ENCODE measurements at places on chromosomes 4 and X.

- peak; percentile 55 for DNase-seq
Observed at GRCh38 chr4:150297861-150298474, 219.7 kb downstream of the DCLK2 start.

- DNase-seq = no peak
Observed at GRCh38 chrX:104668550-104668949, 102.6 kb downstream of the IL1RAPL2 start.

DNA sequence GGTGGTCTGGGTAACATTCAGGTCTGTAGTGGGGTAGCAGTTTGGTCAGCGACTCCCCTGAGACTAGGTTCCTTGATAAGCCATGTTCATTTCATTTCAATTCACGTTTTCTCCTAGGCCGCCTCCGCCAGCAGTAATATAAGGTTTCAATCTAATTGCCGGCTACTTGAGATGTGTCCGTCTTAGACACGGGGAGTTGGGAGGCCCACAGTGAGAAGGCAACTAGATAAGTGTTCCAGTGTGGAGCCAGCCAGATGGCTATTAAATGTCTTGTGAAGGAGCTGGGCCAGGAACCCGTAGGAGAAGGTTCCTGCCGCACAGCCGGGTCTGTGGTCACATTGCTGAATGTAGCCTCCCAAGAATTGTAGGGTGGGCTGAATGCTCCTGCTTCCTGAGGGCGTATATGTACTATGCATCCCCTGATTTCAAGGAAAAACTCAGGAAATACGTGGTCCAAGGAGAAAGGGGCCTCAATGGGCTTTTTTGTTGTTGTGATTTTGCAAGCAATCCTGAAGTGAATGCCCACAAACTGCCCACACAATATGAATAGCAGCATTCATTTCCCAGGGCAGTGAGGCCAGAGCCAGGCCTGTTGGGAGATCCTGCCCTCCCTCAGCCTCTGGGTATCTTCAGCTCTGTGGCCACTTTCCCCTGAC is 220.6 kb upstream of the RPL34 start:
- DNase-seq = no peak

DNA sequence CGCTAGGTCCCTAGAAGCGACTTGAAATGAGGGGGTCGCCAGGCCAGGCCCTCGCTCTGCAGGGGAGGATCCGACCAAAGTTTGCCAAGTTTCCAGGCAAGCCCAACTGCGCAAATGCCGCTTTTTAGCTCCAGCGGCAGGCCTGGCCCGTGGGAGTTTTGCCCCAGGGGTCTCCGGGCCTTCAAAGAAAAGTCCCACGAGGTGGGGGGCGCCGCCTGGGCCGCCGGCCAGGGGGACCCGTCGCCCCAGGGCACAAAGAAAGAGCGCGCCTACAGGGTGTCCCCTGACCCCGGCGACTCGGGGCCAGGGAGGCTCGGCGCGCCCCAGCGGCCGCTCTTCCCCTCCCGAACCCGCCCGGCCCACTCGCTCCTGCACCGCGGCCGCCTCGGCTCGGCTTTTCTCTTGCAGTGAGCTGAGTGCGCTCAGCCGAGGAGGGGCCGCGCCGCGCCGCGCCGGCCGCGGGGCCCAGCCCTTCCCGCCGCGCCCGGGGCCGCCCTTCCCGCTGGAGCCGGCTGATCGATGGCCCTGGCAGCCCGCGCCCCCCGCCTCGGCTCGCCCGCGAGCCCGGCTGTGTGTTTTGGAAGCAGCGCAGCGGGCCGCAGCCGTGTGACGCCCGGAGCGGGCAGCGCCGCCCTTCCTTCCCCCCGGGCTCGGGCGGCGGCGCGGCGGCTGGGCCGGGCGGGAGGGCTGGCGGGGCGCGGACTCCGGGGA is 754 bp upstream of the KLF3 start:
- DNase-seq = no peak

DNA sequence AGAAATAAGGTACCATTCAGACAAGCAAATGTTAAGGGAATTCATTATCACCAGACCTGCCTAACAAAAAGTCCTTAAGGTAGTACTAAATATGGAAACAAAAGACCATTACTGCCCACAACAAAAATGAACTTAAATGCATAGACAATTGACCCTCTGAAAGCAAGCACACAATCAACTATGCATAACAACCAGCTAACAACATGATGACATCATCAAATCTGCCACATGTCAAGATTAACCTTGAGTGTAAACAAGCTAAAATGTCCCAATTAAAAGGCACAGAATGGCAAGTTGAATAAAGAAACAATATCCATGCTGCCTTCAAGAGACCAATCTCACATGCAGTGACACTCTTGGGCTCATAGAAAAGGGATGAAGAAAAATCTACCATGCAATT is 160.7 kb upstream of the CPXCR1 start:
- DNase-seq = no peak

DNA sequence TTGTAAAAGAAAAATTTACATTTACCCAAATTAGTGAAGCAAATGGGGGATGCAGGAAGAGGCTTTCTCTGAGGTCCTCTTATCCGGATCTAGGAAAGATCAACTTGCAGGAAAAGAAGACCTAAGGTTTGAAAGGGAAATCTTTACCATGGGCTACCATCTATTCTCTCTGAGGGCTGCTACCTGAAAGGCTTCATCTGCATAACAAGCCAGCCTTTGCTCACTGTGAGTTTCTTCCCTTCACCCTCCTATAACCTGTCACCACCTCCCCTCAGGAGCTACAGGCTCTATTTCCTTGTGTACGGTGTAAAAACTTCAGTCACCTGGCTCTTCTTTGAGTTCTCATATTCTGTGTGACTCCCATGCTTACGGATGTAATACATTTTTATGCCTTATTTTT is 118.6 kb upstream of the BEND4 start:
- no peak for DNase-seq

GRCh38 chr4:155572106-155572703 is 94.4 kb upstream of the GUCY1A1 start:
- peak; percentile 27 for DNase-seq

- no peak for DNase-seq
Observed at GRCh38 chr4:14169460-14169859, 541.9 kb upstream of the BOD1L1 start.

DNA sequence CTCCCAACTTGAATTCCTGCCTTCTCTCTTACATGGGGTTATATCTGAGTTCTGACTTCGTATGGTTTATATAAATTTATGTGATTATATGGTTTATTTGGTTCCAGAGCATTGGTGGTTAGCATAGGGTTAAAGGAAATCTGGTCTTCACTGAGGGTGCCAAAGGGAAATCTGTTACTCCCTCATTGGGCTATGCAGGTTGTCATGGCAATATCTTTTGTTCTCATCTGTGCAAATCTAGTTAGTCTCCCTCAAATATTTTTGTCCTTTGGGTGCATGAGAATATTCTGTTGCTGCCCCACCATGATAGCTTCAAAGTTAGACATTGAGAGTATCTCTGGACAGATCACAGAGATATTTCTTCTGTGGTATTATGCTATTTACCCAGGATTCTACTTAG is 71.8 kb upstream of the OTUD4 start:
- no peak for DNase-seq

DNA sequence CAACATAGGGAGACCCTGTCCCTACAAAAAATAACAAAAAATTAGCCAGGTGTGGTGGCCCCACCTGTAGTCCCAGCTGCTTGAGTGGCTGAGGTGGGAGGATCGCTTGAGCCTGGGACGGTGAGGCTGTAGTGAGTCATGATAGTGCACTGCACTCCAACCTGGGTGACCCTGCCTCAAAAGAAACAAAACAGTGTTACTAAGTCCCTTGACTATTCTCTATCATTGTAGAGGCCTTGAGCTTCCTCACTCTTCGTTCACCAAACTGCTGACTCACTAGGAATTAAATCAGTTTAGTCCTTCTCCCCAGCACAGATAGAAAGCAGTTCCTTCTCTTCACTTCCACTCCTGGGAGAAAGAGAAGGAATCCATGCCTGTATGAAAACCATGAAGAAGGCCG is 14.5 kb downstream of the CDS1 start:
- DNase-seq = no peak

GRCh38 chr4:223913-224497 is 81.3 kb downstream of the ZNF732 start:
- DNase-seq = no peak

DNA sequence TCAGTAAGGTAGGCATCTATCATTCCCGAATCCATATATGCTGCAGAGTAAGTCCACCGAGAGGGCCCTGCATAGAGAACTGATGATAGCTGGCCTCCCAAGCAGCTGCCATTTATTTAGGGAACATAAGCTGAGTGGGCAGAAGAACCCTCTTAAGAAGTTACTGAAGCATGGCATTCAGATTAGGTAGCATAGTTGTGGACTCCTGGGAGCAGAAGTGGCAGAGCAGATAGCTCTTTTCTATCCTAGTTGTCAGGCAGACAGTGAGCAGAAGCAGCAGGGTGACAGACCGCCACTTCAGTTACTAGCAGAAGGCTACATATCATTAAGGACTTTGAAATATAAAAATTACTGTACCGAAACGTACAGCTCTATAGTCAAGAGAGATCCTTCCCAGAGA is 454.7 kb downstream of the PPP4R3C start:
- no peak for DNase-seq

GRCh38 chr4:115090483-115091075 is 22.8 kb downstream of the NDST4 start:
- peak; percentile 64 for DNase-seq

GRCh38 chr4:118400356-118400755 is 47.6 kb upstream of the PRSS12 start:
- no peak for DNase-seq

- no peak for DNase-seq
Observed at GRCh38 chrX:110944751-110945675, 149.4 kb upstream of the CHRDL1 start.

- DNase-seq = no peak
Observed at GRCh38 chr4:150256225-150256620, 178.0 kb downstream of the DCLK2 start.

DNA sequence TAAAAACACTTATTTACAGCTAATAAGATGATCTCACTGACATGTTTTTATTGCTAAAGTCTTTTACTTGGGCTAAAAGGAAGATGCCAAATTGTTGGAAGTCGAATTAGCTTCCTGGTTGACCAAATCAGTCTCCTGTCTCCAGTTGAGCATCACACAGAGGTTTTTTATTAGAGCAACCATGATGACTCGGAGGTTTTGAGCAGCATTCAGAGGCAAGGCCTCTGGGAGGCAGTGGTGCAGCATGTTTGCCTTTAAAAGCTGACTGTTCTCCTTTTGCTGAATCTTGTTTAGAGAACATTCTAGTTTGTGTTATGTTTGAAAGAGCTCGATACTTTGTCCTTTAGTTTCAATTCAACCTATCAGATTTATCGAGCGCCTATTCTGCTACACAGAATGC is 2.1 kb downstream of the UCHL1 start:
- peak; percentile 68 for DNase-seq

- DNase-seq = no peak
Observed at GRCh38 chrX:134688839-134689238, 30.6 kb upstream of the PLAC1 start.

GRCh38 chr4:2269206-2269531 is 7.3 kb upstream of the MXD4 start:
- no peak for DNase-seq

GRCh38 chr4:143514497-143514896 is 995 bp downstream of the SMARCA5 start:
- DNase-seq = peak; percentile 30

DNA sequence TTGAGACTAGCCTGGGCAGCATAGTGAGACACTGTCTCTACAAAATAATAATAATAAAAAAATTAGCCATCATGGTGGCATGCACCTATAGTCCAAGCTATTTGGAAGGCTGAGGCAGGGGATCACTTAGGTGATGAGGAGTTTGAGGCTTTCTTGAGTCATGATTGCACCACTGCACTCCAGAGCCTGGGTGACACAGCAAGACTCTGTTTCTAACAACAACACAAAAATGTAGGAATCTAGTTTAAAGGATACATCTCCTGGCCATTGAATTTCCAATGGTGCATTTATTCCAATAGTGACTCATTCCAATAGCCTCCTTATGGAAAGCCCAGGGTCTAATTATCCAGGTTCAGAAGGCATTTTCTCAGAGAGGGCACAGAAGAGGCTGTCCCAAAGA is 21.9 kb upstream of the HERC6 start:
- DNase-seq = no peak

DNA sequence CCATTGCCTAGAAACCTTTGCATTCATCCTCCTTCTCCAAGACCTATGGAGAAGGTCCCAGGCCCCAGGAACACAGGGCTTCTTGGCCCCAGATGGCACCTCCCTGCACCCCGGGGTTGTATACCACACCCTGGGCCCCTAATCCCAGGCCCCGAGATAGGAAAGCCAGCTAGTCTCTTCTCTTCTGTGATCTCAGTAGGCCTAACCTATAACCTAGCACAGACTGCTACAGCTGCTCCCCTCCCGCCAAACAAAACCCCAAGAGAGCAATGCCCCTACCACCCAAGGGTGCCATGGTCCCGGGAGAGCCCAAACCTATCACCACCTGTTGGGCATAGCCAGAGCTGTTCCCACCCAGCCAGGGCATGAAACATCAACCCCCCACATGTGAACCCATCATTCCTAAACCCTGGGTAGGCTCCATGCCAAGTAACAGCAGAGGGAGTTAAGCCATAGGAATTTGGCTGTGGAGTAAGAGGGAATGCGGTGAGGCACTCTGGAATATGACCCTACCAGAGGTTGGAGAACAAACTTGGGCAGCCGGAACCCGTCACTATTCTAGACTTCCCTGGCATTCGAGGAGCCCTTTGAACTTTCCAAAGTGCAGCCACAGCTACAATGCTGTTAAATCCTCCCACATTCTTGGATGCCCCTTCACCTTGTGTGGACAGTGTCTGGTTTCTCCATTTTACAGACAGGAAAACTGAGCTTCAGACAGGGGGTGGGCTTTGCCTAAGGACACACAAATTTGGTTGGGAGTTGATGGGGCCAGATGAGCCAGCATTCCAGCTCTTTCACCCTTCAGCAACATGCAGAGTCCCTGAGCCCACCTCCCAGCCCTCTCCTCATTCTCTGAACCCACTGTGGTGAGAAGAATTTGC is 10.9 kb upstream of the SASH3 start:
- DNase-seq = no peak

DNA sequence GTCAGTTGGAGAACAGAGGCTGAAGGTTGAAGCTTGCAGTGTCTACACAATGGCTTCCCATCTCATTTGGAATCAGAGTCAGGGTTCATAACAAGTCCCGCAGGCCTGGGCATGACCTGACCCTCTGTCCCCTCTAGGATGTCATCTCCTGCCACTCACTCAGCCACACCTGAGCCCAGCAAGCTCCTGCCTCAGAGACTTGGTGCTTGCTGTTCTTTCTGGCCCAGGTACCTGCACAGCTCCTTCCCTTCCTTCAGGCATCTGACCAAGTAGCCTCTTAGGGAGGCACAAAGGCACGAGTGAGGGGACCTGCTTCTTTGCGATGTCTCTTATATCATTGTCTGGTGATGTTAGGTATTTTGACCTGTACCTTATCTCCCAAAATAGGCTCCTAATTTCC is 9.0 kb downstream of the ZBTB49 start:
- DNase-seq = no peak

DNA sequence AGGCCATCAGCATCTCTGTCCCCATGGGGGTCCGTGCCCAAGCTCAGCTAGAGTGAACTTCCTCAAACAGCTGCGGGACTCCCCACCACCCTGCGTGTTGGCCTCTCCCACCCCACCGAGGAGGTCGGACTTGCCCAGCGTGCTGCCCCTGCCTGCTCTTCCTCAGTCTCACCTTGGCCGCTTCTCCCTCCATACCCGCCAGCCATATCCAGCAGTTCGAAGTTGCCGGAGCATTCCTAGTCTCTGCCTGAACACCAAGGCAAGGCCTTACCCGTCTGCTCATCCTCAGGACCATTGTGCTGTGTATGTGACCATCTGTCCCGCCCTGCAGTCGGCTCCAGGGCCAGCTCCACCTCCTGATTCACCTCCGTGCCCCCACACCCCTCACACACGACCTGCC is 84.5 kb downstream of the WFS1 start:
- DNase-seq = no peak
